Ascending aorta (tissue), 2 donors: ENCODE measurements at places on chromosomes 4 and X. TPM values are rescaled to one million over a fixed set of nuclear protein-coding genes. Genes with fewer than 3 reads are reported as not detected.

TBCK gene
- total RNA-seq: 35.7 TPM

ADAMTS3 gene
- 2.2 TPM for total RNA-seq

MAGEB10 gene
- total RNA-seq: not detected

GRCh38 chr4:156638925-156639605 is 332.5 kb downstream of the PDGFC start:
- no peak overlapping the region for H3K4me3 ChIP-seq
- H3K4me1 ChIP-seq: peaks cover 23% of the 10 kb centered on the region
- DNase-seq: no peak
- peak overlapping the region; percentile 14 for H3K27ac ChIP-seq
- no peaks in the 10 kb centered on the region for H3K36me3 ChIP-seq

DNA sequence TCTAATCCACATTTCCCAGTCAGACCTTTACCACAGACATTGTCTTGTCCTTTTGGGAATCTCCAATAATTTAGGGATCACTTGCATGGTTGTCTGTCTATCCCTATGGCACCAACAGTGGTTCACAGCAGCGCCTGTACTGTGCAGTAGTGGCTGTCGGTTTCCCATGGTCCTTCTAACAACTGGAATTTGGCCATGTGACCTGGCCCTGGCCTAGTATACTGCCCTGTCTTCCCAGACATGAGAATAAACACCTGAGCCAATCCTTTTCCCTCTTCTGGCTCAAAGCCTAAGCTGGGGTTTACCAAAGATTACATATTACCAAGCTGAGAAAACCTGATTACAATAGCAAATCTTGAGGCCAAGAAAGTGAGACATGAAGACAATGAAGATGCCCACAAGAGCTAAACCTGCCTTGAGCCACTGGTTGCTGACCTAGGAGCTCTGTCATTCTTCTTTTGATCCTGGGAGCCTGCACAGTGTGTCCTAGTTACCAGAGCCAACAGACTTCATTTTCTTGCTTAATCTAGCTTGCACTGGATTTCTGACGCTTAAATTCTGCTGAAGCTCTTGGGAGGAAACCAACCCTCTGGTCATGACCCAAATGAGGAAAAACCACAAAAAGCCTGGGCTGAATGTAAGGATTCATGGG is 92.1 kb downstream of the SCD5 start:
- no peak overlapping the region for H3K4me3 ChIP-seq
- no peak overlapping the region for H3K27ac ChIP-seq
- H3K36me3 ChIP-seq: peaks cover 4% of the 10 kb centered on the region
- DNase-seq: no peak

GRCh38 chr4:5460106-5460801 is 248.1 kb downstream of the EVC2 start:
- H3K27me3 ChIP-seq: no peaks in the 10 kb centered on the region
- no peak overlapping the region for H3K27ac ChIP-seq
- no peaks in the 10 kb centered on the region for H3K36me3 ChIP-seq
- peak; percentile 50 for DNase-seq
- no peaks in the 10 kb centered on the region for H3K4me1 ChIP-seq

GRCh38 chr4:7910952-7911578 is 28.6 kb downstream of the AFAP1 start:
- H3K36me3 ChIP-seq: no peaks in the 10 kb centered on the region
- peak; percentile 74 for DNase-seq
- peak overlapping the region; percentile 78 for H3K27ac ChIP-seq
- H3K27me3 ChIP-seq: no peaks in the 10 kb centered on the region

- H3K4me1 ChIP-seq: no peaks in the 10 kb centered on the region
- no peak for DNase-seq
- no peak overlapping the region for H3K4me3 ChIP-seq
- peaks cover 20% of the 10 kb centered on the region for H3K36me3 ChIP-seq
- no peak overlapping the region for H3K27ac ChIP-seq
Measured at GRCh38 chr4:125484912-125485311, 170.2 kb downstream of the FAT4 start.

GRCh38 chr4:102416765-102417164 is 71.5 kb upstream of the SLC39A8 start:
- no peak for DNase-seq
- H3K27me3 ChIP-seq: no peaks in the 10 kb centered on the region
- H3K4me1 ChIP-seq: no peaks in the 10 kb centered on the region
- no peaks in the 10 kb centered on the region for H3K36me3 ChIP-seq
- H3K4me3 ChIP-seq: no peak overlapping the region

DNA sequence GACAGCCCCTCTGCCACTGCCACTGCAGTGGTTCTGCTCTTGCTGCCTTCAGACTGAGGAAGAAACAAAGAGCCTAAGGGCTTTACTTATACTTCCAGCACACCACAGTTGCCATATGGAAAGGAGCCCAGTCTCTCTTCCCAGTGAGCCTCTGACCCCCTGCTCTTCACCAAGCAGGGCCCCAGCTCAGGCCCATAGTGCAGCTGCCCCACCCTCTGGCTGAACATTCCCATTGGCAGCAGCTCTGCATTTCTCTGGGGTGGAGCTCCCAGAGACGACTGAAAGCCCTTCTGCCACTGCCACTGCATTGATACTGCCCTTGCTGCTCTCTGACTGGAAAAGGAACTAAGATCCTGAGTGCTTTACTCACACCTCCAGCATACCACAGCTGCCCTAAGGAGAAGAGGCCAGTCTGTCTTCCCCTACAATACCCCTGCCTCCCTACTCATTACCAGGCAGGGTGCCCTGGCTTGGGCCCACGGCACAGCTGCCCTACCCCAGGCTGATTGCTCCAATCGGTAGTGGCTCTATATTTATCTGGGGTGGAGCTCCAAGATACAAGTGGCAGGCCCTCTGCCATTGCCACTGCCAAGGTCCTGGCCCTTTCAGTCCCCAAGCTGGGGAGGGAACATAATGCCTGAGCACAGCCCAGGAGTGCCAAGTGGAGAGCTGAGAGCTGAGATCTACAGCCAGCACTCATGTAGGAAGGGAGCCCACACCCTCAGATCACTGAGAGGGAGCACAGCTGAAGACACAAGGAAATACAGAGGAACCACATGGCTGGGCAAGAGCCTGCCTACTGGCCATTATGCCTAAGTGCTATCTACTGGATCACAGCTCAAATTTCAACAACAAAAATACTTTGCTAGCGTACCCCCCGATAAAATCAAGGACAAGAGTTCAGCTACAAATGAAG is 36.0 kb downstream of the AWAT2 start:
- no peak overlapping the region for H3K4me3 ChIP-seq
- no peaks in the 10 kb centered on the region for H3K36me3 ChIP-seq
- H3K4me1 ChIP-seq: no peaks in the 10 kb centered on the region
- no peak overlapping the region for H3K27ac ChIP-seq
- no peaks in the 10 kb centered on the region for H3K27me3 ChIP-seq
- no peak for DNase-seq

- no peak overlapping the region for H3K27ac ChIP-seq
- no peaks in the 10 kb centered on the region for H3K4me1 ChIP-seq
- H3K27me3 ChIP-seq: no peaks in the 10 kb centered on the region
- no peaks in the 10 kb centered on the region for H3K36me3 ChIP-seq
- no peak overlapping the region for H3K4me3 ChIP-seq
Measured at GRCh38 chrX:28498658-28499057, 88.6 kb upstream of the IL1RAPL1 start.

DNA sequence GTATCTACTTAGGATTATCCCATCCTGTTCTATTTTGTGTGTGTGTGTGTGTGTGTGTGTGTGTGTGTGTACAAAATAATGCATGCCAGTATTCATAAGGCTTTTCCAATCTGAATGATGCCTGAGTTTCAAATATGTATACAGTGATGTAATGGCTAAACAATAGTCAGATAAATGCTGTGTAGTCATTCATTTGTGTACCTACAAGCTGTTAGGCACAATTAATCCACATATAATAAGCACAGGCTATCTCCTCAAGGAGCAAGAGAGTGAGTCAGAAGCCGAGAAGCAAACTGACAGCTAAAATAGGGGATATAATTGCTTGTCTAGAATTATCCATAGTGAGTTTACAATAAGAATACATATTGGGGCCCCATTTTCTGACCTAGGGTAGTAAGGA is 15.7 kb downstream of the DMD start:
- peak overlapping the region; percentile 56 for H3K27ac ChIP-seq
- no peak overlapping the region for H3K4me3 ChIP-seq
- no peaks in the 10 kb centered on the region for H3K36me3 ChIP-seq
- DNase-seq: no peak
- no peaks in the 10 kb centered on the region for H3K27me3 ChIP-seq
- H3K4me1 ChIP-seq: no peaks in the 10 kb centered on the region

GRCh38 chrX:83510510-83511062 is 2.5 kb downstream of the POU3F4 start:
- no peaks in the 10 kb centered on the region for H3K36me3 ChIP-seq
- DNase-seq: no peak
- H3K4me3 ChIP-seq: peak overlapping the region; percentile 49
- H3K4me1 ChIP-seq: no peaks in the 10 kb centered on the region
- no peak overlapping the region for H3K27ac ChIP-seq
- peaks cover 7% of the 10 kb centered on the region for H3K27me3 ChIP-seq

DNA sequence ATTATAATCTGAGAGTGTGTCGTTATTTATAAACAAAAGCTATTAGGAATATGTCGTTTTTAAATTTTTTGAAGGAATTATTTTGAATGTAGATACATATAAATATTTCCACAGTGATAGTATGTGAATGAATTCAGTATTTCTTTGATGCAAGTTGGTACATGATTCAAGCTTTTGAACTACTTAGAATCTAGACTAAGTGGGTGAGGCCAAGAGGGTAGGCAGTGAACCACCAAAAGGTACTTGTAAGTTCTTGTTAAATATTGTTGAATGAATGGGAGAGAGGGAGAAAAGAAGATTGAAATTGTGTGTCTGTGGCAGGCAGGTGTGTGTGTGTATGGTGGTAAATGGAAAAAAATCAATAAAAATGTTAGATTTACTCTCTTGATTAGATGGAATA is 69.6 kb downstream of the ARFIP1 start:
- no peaks in the 10 kb centered on the region for H3K27me3 ChIP-seq
- H3K27ac ChIP-seq: no peak overlapping the region
- no peaks in the 10 kb centered on the region for H3K4me1 ChIP-seq
- no peaks in the 10 kb centered on the region for H3K36me3 ChIP-seq

GRCh38 chr4:139773560-139774318 is 108.1 kb downstream of the MGST2 start:
- no peaks in the 10 kb centered on the region for H3K36me3 ChIP-seq
- no peak for DNase-seq
- no peaks in the 10 kb centered on the region for H3K27me3 ChIP-seq
- H3K4me3 ChIP-seq: no peak overlapping the region

DNA sequence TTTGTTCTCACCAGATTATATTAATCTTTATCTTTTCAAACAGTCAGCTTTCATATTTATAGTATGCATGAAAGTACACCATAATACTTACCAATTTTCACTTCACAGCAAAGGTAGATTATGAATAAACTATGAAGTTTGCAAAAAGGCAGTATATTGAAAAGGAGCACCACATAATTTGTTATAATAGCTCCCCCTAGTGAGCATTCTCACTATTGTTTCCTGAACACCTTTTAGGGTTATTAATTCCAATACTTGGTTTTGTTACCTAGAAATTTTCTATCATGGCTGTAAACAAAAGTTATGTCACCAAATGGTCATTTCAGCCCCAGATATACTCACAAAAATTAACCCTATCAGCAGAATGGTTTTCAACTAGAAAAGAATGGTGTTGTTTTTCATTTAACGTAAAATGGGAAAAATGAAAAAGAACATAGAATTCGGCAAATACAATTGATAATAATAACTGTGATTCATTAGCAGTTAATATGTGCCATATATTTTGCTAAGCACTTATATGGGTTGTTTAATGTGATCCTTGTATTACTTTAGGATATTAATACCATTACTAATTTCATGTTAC is 30.2 kb upstream of the NKX6-1 start:
- H3K27ac ChIP-seq: no peak overlapping the region
- H3K4me1 ChIP-seq: no peaks in the 10 kb centered on the region
- no peaks in the 10 kb centered on the region for H3K27me3 ChIP-seq
- no peak for DNase-seq
